ENCODE measurements at places on chromosomes 12 and 14.

- no peak for DNase-seq
Observed at GRCh38 chr12:5944688-5945070, 380 bp downstream of the ANO2 start.

GRCh38 chr14:36096090-36096489 lies 80.4 kb downstream of the PTCSC3 start:
- no peak for DNase-seq

GRCh38 chr14:34387974-34388516 lies 74.0 kb downstream of the SPTSSA start:
- no peak for DNase-seq

GRCh38 chr14:72352012-72352411 lies 419.8 kb downstream of the RGS6 start:
- no peak for DNase-seq

- DNase-seq, result no peak
Observed at GRCh38 chr12:3189282-3189681, 112.1 kb downstream of the TSPAN9 start.

GRCh38 chr12:4027412-4027811 lies 154.2 kb upstream of the PARP11 start:
- DNase-seq, result no peak

DNA sequence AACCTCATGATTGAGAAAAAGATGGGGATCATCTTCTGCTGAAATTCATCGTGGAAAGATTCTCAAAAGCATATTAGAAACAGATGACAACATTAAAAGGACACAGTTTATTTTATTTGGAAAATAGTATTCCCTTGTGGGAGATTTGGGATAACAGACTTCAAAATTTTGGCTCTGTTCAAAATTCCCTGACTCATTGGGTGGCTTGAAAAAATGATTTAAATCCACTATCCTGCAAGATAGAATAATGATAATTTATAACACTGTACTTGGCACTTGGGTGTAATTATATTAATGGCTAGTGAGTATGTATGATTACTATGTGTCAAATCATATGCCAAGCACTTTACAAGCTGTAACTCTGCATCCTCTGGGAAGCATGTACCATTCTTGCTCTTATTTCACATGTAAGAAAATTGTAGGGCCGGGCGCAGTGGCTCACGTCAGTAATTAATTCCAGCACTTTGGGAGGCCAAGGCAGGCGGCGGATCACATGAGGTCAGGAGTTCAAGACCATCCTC lies 128.8 kb downstream of the LMNTD1 start:
- DNase-seq, result no peak

DNA sequence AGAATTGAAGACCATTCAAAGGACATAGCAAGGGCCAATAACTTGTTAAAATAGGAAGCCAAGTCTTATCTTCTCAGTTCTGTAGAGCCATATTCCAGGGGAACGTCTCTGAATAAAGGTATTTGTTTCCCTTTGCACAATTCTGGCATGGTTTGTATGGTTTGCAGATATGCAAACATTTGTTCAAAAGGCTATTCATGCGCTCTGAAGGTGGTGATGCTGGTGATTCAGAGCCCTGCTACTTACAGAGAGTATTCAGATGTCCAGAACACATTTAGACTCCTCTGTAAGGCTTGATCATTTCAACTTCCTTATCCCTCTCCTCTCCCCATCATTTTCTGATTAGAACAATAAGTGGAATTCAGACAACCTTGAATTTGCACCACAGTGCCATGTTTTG lies 35.9 kb downstream of the SLC4A8 start:
- no peak for DNase-seq

GRCh38 chr12:94699801-94700200 lies 49.4 kb upstream of the TMCC3 start:
- no peak for DNase-seq

DNA sequence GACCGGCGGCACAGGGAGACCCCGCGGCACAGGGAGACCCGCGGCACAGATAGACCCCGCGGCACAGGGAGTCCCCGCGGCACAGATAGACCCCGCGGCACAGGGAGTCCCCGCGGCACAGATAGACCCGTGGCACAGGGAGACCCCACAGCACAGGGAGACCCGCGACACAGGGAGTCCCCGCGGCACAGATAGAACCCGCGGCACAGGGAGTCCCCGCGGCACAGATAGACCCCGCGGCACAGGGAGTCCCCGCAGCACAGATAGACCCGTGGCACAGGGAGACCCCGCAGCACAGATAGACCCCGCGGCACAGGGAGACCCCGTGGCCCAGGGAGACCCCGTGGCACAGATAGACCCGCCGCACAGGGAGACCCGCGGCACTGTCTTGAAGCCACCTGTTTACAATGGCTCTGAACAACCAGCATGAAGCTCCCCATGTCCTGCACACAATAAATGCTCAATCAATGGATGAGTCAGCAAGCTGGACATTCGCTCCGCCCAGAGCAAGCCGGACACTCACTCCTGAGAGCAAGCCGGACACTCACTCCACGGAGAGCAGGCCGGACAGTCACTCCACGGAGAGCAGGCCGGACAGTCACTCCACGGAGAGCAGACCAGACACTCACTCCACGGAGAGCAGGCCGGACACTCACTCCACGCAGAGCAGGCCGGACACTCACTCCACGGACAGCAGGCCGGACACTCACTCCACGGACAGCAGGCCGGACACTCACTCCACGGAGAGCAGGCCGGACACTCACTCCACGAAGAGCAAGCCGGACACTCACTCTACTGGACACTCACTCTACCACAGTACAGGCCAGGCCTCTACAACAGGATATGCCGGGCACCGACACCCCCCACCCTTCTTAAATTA lies 121.9 kb downstream of the RFLNA start:
- DNase-seq, result no peak

GRCh38 chr12:112131686-112132085 lies 6.3 kb downstream of the TRAFD1 start:
- no peak for DNase-seq

GRCh38 chr12:114371250-114371649 lies 34.7 kb downstream of the TBX5 start:
- DNase-seq, result no peak

- DNase-seq, result no peak
Observed at GRCh38 chr14:88985654-88986053, 161.2 kb downstream of the TTC8 start.

DNA sequence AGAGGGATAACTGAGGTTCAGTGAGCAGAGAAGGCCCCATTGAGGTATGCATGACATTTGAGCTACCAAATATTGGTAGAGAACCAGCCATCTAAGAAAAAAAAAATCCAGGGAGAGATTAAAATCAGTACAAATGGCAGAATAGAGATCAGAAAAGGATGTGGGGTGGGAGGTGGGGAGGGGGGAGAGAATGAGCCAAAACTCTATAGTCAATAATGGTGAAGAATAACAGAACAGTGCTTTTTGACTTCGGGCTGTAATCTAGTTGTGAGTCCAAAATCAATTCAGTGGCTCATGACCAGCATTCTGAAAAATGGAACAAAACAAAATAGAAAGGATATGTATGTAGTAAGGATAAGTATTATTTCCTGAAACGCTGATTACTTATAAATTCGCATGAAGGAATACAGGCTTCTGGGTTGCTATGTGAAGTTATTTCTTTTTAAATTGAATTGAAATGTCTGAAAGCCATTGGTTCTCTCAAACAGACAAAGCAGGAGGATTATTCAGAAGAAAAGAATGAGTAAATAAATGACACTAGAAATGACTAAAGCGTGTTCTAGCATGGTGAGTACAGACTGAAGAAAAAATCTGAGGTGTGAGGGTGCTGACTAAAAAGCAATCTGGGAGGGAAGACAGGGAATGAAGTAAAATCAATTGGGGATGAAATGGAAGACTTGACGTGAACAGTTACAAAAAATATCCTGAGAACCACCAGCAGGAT lies 72.4 kb downstream of the ATP2B1 start:
- no peak for DNase-seq

GRCh38 chr12:123937707-123938591 lies 34.7 kb downstream of the CCDC92 start:
- no peak for DNase-seq

DNA sequence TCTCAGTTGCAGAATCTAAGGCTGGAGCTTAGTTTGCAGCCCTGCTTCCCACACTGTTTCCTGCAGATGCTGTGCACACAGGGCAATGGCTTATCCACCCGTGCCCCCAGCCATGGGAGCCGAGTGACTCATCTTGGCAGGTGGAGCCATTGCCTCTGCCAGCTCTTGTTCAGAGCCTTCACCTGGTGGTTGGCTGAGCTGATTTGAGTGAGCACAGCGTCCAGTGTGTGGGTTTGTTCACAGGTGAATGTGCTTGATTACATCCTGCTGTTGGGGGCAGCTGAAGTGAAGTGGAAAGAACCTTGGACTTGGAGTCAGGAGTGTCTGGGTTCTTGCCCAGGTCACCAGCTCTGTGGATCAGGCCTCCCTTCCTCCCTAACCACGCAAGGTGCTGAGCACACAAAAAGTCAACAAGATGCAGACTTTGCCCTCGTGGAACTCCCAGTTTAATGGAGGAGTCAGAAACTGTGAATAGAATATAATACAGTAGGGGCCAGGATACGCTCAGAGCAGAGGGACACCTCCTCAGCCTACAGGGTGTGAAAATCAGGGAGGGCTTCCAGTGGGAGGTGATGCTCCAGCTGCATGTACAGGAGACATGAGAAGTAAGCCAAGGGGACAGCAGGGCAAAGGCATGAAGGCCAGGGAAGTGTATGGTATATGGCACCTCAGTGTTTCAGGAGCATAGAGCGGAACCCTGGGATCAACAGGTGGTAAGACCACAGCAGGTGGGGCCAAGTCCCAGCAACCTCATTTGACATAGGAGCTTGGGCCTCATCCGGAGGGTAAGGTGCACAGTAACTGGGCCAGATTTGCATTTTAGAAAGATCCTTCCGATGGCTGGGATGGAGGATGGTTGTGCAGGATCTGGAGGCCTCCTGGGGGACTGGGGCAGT lies 22.8 kb downstream of the JDP2 start:
- DNase-seq, result peak; percentile 89

- no peak for DNase-seq
Observed at GRCh38 chr14:45253754-45254310, 830 bp upstream of the MIS18BP1 start.

DNA sequence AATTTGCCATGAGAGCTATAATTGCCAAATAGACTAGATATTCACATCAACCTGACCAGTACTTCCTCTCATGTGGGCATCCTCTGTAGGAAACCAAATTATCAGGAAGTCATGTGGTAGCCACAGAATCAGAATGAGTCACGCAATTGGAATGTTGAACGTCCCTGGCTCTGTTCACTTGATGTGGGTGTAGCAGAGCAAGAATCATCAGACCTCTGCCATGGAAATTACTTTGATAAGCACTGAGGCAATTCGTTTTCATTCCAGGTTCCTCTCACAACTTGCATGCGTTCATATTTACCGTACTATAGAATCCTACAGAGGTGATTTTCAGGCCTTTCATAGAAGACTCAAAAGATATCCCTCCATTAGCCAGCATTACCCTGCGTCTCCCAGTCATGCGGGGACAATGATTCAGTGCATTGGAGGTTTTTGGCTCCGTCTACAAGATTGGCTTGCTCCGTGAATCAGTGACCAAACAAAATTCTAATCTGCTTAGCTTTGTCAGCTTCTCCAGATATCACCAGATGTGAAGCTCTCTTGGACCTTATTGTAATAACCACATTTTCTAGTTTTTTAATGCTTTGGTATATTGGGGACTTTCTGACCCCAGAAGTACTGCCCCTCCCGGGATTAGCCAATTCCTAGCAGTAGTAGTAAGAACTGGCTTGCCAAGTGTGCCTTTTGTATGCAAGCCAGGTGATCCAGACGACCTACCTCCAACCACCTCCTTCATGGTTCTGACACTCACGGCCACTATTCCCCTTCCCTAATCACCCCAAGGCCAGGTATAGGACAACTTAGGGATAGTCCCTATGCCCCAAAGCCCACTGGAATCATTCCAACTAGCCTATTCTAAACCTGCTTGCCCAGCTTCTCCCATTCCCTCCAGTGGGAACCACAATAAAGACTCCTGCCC lies 133.4 kb downstream of the KICS2 start:
- peak; percentile 87 for DNase-seq

DNA sequence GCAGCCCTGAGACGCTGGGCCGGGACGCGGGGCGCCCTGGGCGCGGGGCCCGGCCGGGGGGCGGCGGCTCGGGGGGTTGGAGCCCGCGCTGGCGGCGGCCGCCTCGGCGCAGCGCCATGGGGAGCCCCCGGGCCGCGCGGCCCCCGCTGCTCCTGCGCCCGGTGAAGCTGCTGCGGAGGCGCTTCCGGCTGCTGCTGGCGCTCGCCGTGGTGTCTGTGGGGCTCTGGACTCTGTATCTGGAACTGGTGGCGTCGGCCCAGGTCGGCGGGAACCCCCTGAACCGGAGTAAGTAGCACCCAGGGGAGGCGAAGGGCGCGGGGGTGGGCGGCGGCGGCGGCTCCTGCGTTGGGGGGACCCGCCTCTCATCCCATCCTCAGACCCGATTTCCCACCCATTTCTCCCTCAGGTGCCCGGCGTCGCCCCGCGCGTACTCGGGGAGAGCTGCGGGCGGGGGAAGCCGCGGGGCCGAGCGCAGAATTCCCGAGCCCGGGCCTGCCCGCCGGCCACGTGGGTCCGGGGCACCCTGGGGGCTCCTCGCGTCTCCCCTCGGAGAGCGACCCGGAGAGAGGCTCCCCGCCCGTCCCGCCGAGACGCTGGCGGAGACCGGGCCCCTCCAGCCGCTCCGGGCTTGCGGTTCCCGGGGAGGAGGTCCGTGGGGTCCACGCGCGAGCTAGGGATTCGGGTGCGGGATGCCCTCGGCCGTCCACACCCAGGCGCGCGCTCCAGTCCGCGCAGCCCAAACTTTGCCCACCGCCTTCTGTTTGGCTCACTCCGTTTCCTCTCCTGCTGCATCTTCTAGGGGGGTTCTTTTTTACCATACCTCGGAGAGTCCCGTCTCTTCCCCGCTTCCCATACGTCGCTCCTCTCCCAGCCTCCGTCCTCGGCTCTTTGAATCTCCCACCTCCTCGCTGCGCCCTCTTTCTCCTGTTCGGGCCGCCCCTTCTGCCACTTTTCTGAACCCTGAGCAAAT lies 807 bp downstream of the B4GALNT3 start:
- DNase-seq, result peak; percentile 23

GRCh38 chr12:116087399-116087798 lies 190.1 kb downstream of the MED13L start:
- no peak for DNase-seq
